ENCODE measurements at places on chromosomes 13 and 19.

DNA sequence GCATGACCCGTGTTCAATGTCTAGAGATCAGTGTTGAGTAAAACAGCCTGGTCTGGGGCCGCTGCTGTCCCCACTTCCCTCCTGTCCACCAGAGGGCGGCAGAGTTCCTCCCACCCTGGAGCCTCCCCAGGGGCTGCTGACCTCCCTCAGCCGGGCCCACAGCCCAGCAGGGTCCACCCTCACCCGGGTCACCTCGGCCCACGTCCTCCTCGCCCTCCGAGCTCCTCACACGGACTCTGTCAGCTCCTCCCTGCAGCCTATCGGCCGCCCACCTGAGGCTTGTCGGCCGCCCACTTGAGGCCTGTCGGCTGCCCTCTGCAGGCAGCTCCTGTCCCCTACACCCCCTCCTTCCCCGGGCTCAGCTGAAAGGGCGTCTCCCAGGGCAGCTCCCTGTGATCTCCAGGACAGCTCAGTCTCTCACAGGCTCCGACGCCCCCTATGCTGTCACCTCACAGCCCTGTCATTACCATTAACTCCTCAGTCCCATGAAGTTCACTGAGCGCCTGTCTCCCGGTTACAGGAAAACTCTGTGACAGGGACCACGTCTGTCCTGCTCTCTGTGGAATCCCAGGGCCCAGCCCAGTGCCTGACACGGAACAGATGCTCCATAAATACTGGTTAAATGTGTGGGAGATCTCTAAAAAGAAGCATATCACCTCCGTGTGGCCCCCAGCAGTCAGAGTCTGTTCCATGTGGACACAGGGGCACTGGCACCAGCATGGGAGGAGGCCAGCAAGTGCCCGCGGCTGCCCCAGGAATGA is 1.5 kb upstream of the CEACAM5 start:
- DNase-seq = peak; percentile 86

GRCh38 chr13:89925107-89925506 is 1422.4 kb upstream of the MIR17HG start:
- DNase-seq = peak; percentile 50

DNA sequence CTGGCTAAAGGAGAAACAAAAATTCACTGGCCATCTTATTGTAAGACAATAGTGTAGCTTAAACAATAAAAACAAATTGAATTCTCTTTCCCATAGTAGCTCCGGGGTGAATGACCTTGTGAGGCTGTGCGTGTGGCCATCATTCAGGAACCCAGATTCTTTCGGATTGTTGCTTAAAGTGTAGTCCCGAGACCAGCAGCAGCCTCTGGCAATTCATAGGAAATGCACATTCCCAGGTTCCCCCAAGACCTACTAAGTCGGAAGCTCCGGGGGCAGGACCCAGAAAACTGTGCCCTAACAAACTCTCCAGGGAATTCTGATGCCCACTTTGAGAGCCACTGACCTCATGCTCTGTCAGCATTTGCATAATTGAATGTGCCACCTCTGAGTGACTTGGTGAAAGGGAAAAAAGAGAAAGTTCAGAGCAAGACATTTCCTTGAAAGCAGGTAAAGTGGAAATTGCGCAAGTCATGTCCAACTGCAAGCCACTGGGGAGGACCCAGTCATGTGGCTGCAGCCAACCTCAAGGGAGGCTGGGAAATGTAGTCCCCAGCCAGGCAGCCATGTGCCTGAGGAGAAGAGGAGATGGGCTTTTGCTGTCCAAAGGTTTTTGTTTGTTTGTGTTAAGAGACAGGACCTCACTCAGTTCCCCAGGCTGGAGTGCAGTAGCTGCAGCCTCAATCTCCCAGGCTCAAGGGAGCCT is 50.7 kb upstream of the PNMA8B start:
- peak; percentile 77 for DNase-seq

GRCh38 chr13:76820759-76821158 is 65.4 kb downstream of the KCTD12 start:
- DNase-seq = no peak

- DNase-seq = no peak
Measured at GRCh38 chr13:82344867-82345266, 1537.4 kb downstream of the SLITRK1 start.

GRCh38 chr13:74920920-74921319 is 561.0 kb downstream of the TBC1D4 start:
- no peak for DNase-seq

DNA sequence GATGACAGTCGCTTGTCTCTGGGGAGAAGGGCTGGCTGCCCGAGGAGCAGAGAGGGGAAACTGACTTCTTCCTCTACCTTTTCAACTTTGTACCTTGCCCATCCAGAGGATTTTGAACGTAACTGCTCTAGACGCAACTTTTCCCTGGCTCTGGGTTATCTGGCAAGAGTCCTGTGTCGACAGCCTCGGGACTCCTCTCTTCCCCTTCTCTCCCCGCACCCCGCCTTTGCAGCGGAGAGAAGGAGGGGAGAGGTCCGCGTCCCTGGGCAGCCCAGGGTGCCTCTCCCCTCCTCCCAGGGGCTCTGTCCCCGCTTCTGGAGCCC is 574 bp downstream of the SH3GL1 start:
- peak; percentile 70 for DNase-seq

DNA sequence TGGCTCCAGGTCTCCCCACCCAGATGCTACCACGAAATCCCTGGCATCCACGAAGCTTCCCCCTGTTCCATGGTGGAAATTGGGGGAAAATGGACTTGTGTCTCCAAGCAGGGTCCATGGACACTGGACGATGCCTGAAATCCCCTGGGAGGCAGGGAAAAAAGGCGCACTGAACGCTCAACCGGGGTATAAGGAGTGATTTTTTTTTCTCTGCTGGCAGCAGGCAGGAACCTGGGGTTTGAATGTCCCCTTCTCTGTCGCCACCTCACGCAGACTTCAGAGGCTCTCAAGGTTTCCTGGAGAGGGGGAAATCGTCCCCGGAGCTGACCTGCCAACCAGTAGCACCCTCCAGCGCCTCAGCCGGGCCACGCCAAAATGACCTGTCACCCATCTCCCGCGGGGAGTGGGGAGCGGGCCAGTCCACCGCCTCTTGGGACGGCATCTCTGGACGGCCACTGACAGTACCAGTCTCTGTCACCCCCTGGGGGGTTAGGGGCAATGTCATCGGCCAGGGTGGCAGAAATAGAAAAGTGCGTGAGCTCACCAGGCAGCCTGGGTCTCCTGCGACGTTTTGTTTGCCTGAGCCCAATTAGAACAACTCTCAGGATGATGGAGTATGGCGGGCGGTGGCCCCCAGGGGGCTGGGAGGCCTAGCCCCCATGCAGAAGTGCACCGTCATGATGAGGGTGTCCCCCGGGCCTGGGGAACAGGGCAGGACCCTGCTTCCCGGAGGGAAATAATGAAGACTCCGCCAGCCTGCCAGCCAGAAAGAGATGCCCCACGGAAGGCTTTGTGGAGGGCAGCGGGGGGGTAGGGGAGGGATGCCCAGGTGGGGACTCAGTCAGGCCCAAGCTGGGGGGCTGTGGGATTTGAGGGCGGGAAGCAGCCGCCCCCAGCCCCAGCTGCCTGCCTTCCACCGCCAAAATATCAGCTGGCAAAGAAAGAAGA is 2.6 kb downstream of the PTPRS start:
- DNase-seq = no peak

DNA sequence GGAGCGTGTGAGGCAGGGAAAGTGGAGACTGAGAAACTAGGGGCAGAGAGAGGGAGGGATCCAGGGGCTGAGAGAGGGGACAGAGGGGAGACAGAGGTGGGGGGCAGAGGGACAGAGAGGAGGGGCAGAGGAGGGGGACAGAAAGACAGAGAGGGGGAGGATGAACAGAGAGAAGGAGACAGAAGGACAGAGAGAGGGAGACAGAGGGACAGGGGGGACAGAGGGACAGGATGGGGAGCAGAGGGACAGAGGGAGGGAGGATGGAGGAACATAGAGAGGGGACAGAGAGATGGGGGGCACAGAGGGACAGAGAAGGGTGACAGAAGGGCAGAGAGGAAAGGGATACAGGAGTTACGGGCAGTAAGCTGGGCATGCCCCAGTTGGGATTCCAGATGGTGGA is 14.7 kb upstream of the NANOS2 start:
- DNase-seq = no peak

GRCh38 chr13:99055281-99055680 is 77.4 kb upstream of the DOCK9 start:
- DNase-seq = no peak
